ENCODE measurements at places on chromosomes 4 and X.
A peak's percentile ranks its signal among the peaks of the same experiment; 100 is the strongest.

DNA sequence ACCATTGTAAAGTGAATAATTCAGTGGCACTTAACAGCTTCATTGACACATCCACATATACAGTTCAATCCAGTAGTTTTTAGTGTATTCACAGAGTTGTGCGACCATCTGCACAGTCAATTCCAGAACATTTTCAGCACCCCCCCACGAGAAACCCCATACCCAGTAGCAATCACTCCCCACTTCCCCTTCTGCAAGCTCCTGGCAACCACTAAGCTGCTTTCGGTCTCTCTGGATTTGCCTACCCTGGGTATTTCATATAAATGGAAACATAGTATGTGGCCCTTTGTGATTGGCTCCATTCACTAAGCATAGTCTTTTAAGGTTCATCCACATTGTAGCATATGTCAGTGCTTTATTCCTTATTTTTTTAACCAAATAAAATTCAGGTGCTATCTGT, 10.0 kb downstream of the MSL3 start:
- DNase-seq: no peak

- DNase-seq: no peak
These were observed 58.3 kb downstream of the FRMPD3 start for GRCh38 chrX:107507744-107508117.

- no peak for DNase-seq
These were observed 436.5 kb upstream of the FTHL17 start for GRCh38 chrX:31508338-31508737.

DNA sequence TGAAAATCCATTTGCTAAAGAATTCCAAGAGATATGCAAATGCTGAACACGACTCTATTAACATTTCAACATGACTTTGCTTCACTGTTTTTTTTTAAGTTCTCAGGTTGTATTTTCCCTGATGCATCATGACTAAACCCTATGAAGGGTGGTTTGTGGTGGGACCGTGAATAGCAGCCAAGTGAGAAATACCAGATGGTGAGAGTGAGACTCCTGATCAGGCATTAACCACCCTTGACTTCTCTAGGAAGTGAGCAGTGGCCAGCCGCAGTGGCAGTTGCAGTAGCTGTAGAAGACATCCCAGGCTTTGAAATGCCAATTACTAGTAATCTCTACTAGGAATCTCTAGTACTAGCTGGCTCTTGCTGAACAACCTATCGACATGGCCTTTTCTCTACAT, 383.4 kb downstream of the FAM133A start:
- DNase-seq: no peak

GRCh38 chrX:129980001-129980401, 2.4 kb upstream of the BCORL1 start:
- no peak for DNase-seq

DNA sequence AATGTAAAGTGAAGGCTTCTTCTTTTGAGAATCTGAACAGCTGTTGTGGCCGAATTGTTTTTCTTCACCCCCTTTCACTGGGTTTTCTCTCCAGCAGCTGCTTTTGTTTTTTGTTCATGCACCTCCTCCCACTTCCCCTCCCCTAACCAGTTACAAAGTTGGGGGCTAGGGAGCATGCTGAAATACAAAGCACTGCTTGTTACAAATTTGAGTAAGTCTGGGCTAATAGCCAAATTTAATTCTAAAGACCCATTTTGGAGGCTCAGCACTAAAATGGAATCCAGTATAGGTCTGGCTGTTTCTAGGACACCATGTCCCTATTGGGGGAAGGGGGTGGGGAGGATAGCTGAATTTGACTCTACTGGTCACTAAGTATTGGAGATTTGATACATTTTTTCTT, 89.2 kb upstream of the GPM6B start:
- DNase-seq: no peak

DNA sequence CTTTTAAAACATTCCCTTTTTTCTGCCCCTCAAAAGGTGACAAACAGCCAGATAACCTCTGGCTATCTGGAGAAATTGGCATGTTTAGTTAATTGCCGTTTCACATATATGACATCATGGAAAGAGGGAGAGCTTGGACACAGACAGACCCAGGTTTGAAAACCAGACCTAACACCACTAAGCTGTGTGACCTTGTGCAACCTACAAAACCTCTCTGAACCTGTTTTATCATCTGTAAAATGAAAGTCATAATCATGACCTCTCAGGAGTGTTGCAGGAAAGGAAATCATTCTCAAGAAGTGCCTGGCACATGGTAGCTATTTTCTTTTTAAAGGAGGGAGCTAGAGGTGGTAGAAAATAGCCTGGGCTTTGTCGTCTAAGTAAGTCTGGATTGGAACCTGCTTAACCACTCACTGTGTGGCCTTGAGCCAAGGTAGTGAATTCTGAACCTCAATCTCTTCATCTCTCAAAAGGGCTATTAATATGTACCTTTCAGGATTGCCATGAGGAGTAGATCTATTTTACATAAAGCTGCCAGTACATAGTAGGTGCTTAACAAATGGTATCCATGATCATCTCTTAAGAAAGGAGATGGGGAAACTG, 363.5 kb downstream of the BCOR start:
- DNase-seq: peak; percentile 1

- DNase-seq: no peak
These were observed 158.2 kb upstream of the CPEB2 start for GRCh38 chr4:14844061-14844460.

All from DMS79 treated with DMSO at 0.1 percent for 48 hours (cell line).